ENCODE measurements at places on chromosomes 12 and 14. TPM values are rescaled to one million over a fixed set of nuclear protein-coding genes. Genes with fewer than 3 reads are reported as not detected.
A peak's percentile ranks its signal among the peaks of the same experiment; 100 is the strongest.

DNA sequence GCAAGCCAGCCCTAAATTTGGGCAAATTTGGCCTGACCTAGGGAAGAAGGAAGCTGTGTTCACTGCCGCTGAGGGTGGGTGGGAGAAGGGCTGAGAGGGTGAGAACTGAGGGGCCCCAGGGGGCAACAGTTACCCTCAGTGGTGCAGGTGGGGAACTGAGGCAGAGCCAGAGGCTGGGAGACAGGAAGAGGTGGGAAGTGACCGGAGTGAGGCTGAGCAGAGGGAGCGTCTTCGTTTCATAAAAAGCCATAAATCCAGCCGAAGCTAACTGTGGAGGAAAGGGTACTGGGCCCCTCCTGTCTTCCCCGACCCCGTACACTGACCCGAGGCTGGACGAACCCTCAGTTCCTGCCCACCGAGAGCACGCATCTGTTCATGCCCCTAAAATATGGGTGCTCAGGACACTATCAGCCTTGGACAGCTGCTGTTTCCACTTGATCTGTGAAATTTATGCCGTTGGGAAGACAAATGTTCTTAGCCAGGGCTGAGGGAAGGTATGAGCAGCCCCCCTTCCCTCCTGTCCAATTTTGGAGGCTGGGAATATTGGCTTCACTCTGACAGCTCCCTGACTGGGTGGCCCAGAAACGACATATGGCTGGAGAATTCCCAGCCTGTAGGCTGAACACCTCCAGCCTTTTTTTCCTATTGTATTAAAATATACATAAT lies 116.5 kb downstream of the KIF26A start:
- H3K27ac ChIP-seq, result no peak overlapping the region
- DNase-seq, result no peak
- no peaks in the 10 kb centered on the region for H3K4me1 ChIP-seq
- H3K27me3 ChIP-seq, result no peaks in the 10 kb centered on the region
- H3K36me3 ChIP-seq, result no peaks in the 10 kb centered on the region

The SERPINA3 gene
- total RNA-seq, result 0.27 TPM

- peaks cover 34% of the 10 kb centered on the region for H3K36me3 ChIP-seq
- peak; percentile 92 for DNase-seq
- peaks cover 6% of the 10 kb centered on the region for H3K4me1 ChIP-seq
- no peaks in the 10 kb centered on the region for H3K27me3 ChIP-seq
These were observed at the start of gene ZBTB39 for GRCh38 chr12:57005980-57006808. TSS of gene ZBTB39 (minus strand) at chr12:57006546. CDS start at chr12:57004917, 1,629 bp downstream.

The CAND1 gene
- total RNA-seq, result 278 TPM

DNA sequence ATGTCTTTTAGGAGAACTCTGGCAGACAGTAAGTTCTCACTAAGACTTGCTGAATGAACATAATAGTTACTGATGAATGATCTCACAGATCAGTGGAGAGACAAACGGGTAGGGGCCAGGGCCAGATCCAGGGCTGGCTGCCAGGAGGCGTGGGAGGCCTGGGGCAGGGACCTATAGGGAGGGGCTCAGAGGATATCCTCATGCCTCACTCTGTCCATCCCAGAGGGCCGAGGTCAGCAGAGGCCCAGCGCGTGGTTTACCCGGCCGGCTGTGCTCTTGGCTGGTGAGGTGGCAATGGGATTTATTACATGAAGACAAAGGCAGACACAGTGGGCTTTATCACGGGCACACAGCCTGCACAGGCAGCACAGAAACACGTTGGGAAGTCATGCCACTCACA lies 85.4 kb downstream of the CHGA start:
- H3K27me3 ChIP-seq, result no peaks in the 10 kb centered on the region
- no peak overlapping the region for H3K4me3 ChIP-seq
- no peak for DNase-seq
- peak overlapping the region; percentile 24 for H3K27ac ChIP-seq

The LHX5 gene
- 0.73 TPM for total RNA-seq

DNA sequence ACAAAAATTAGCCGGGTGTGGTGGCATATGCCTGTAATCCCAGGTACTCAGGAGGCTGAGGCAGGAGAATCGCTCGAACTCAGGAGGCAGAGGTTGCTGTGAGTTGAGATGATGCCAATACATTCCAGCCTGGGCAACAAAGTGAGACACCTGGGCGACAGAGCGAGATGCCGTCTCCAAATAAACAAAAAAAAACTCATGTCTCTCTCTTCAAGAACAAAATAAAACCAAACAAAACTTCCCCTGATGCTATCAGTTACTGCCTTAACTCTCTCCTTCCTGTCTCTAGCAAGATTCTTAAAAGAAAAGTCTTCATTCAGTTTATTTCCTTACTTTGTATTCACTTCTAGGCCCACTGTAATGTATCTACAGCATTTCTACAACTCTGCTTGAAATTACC lies 20.8 kb downstream of the KLHL28 start:
- DNase-seq, result no peak
- no peak overlapping the region for H3K4me3 ChIP-seq
- peaks cover 85% of the 10 kb centered on the region for H3K36me3 ChIP-seq
- no peaks in the 10 kb centered on the region for H3K4me1 ChIP-seq
- no peak overlapping the region for H3K27ac ChIP-seq

- no peaks in the 10 kb centered on the region for H3K27me3 ChIP-seq
- no peak for DNase-seq
- H3K27ac ChIP-seq, result no peak overlapping the region
- H3K4me3 ChIP-seq, result no peak overlapping the region
These were observed 228.8 kb upstream of the RGS6 start for GRCh38 chr14:71703477-71703876.

The OR6C6 gene
- not detected for total RNA-seq

Measured in endodermal cell (in vitro differentiated cells).